ENCODE measurements at places on chromosomes 6 and 20.
A peak's percentile ranks its signal among the peaks of the same experiment; 100 is the strongest.

- DNase-seq: no peak
Measured at GRCh38 chr6:168331058-168331457, 11.5 kb upstream of the DACT2 start.

DNA sequence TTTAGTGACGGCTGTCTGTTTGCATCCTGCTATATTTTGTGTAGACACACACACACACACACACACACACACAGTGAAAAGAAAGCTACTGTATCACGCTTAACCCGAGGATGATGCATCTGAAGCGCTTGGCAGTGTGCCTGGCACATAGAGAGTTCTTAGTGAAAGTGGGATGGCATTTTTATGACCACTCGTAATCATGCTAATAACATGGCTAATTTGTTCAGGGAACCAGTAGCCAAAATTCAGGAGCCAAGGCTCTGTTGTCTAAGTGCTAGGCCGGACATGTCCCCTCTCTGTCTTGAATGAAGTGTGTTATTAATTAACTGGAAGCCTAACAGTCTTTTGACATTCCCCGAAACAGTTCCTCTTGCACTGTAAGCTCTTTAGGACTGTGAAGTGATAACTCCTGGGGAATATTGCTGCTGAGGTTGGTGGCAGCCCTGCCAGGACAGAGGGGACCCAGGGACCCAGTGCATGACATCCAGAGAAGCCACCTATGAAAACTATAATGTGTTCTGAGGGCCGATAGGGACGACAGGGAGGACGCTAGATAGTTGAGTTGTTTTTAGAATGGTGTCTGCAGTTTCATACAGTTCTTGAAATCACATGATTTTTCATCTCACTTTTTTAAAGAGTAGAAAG lies 45.0 kb upstream of the IRF4 start:
- DNase-seq: no peak

GRCh38 chr6:10643201-10643651 lies 51.2 kb downstream of the C6orf52 start:
- DNase-seq: no peak

- no peak for DNase-seq
Measured at GRCh38 chr6:56922645-56923044, 32.3 kb upstream of the BEND6 start.

DNA sequence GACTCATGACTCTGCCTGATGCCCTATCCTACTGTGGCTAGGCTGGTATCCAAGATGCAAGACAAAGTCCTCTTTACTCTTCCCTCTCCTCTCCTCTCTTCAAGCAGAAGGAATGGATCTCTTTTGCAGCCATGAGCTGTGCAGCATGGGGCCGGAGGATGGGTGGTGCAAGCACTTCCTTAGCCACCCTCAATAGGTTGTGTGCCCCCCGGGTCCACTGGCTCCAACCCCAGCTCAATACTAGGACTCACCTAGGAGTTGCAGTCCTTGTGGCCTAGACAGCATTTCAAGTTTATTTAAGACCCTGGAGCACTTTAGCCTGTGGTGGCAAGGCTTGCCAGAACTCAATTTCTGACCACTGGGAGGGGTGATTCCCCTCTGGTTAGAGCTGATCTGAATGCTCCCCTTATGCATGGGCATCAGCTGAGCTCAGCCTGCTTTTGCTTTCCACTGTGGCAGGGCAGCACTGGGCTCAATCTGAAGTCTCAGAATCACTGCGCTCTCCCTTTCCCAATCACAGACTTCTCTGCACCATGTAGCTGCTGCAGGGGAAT lies 29.0 kb upstream of the GRM4 start:
- DNase-seq: no peak

GRCh38 chr6:13617066-13617465 lies 1.9 kb downstream of the NOL7 start:
- no peak for DNase-seq

- no peak for DNase-seq
Measured at GRCh38 chr6:48099713-48100587, 11.0 kb downstream of the PTCHD4 start.

- no peak for DNase-seq
Measured at GRCh38 chr6:125188037-125188436, 34.5 kb downstream of the TPD52L1 start.

DNA sequence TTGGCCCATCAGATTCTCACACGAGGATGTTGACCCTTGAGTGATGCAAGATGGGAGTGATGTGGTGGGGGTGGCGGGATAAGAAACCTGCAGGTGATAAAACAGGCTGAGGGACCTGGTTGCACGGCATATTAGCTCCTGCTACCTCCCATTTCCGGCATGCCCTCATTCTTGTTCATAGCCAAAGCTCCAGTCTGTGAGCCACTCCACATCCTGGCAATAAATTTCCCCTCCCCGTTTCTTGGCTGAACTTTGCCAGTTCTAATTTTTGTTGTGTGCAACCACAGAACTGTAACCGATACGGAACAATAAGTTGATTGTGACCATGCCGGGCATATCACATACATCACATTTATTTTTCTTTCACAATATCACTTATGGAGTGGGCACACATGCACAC lies 41.6 kb upstream of the NFATC2 start:
- DNase-seq: no peak

DNA sequence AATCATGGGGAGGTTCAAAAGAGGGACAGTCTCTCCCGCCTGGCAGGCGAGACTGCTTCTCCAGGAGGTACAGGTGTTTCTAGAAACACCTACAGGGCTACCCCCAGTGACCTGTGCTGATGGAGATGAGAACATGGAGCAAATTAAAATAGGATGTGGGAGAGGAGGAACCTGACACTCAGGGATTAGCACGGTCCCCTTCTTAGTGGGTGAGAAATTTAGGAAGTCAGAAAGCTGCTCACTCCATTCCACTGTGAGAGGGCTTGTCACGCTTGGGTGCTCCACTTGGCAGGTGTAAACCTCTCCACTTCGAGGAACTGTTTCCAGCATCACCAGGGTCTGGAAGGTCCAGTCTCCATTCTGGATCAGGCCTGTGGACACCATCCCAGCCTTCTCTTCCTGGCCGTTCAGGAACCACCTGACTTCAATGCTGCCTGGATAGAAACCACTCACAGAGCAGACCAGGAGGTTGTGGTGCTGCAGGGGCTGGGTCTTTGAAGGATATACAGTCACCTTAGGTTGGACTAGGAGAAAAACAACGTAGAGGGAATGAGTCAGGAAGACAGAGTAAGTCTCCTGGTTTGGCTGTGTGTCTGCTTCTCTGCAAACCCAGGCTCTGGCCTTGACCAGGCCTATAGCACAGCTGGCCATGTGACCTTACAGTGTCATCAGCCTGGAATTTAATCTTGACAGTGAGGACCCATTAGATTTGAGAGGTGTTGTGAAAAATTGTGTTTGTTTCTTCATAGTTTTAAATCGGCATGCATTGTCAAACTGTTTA lies 8.1 kb downstream of the HLA-DRB1 start:
- no peak for DNase-seq

- no peak for DNase-seq
Measured at GRCh38 chr6:131510094-131510493, 62.9 kb upstream of the ARG1 start.

GRCh38 chr6:33417128-33417902 lies 592 bp downstream of the CUTA start:
- peak; percentile 40 for DNase-seq
